ENCODE measurements at places on chromosomes 3 and 15. TPM values are rescaled to one million over a fixed set of nuclear protein-coding genes. Genes with fewer than 3 reads are reported as not detected.
A peak's percentile ranks its signal among the peaks of the same experiment; 100 is the strongest.

Gene FBXL22
- total RNA-seq, result 0.64 TPM

Gene BNC1
- total RNA-seq, result 0.18 TPM

Gene THBS1
- 58.4 TPM for total RNA-seq

Gene FOXB1
- 0.91 TPM for total RNA-seq

Gene RBP2
- not detected for total RNA-seq

DNA sequence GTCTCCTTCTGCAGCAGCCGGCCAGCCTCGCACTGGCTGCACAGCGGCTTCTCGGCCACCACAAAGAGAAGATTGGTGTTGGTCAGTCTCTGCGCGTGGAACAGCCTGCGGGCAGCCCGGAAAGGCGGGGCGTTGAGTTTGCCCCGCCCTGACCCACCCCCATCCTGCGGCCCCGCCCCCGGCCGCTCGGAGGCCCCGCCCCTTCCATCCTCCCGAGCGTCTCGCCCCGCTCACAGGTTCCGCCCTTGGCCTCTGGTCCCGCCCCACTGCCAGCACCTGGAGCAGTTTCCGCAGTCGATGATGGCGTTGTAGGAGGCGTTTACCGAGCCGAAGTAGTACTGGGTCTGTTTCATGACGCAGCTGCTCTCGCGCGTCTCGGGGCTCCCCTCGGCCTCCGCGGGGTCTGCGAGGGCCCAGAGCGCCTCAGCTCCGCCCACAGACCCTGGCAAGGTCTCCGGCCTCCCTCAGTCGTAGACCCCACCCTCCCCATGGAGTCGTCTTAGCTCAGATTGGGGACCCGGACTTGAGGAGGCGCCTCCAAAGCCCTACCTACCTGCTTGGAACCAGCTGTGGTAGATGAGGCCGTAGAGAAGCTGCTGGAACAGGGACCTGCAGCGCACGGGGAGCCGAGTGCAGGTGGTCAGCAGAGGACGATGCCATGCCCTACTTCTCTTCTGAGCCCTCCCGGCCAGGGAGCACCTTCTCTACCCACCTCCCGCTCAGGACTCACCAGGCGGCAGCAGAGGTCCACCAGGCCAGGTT is 5.9 kb upstream of the TMEM115 start:
- DNase-seq, result peak; percentile 42

DNA sequence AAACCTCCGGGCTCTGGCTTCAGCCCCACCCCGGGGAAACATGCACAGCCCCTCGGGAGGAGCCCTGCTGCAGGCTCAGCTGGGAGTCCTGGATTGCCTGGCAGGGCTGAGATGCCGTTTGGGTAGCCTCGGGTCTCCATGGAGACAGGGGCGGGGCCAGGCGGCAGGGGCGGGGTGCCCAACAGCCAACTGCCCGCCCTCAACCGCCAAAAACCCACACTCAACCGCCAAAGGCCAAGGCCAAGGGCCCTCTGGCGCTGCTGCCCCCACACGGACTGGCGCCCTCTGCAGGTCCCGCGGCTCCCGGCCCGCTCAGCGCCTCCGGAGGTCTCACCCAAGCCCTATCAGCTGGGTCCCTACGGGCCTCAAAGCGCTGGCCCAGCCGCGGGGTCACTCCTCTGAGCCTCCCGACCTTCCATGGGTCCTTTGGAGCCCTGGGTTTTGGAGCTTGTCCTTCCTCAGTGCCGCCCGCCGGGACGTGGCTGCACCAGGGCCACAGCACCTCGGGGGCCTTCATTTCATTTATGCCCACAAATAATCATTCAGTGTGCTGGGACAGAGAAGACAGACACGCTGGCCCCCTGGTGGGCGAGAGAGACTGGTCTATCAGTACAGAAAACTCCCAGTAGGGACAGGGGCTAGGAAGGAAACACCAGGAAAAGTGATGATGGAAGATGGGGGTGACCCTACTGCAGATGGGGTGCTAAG is 33.5 kb upstream of the ACAD9 start:
- peak; percentile 91 for DNase-seq

- no peak for DNase-seq
These were observed 58.1 kb downstream of the RSRC1 start for GRCh38 chr3:158167737-158168557.

DNA sequence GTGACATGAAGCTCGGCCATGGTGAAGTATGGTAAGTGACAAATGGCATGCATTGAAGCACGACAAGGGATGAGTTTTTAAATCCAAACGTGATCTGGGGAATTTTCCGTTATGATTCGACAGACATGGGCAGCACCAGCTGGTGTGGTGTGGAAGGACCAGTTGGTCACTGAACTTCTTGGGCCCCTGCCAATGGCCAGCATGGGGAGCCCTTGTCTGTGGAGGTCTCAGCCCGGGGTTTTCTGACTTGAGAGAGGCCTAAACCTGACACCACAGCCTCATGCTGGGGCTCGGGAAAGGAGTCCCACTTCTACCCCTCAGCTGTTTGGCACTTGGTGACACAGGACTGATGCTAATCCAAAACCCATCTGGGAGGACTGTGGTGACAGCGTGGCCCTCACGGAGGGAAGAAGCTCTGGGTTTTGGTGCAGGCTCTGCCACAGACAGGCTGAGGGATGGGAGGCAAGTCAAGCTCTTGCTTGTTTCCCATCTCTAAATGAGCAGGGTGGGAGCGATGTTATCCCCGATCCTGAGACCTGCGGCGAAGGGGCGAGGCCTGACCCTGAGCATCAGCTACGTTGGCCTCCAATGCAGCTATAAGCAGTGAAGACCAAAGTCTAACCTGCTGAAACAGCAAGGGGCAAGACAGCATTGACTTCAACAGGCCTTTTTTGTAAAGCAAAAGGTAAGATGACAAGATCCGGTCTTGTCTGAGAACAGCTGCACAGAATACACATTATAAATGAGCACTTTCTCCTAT is 69.5 kb downstream of the ATP1B3 start:
- peak; percentile 78 for DNase-seq

DNA sequence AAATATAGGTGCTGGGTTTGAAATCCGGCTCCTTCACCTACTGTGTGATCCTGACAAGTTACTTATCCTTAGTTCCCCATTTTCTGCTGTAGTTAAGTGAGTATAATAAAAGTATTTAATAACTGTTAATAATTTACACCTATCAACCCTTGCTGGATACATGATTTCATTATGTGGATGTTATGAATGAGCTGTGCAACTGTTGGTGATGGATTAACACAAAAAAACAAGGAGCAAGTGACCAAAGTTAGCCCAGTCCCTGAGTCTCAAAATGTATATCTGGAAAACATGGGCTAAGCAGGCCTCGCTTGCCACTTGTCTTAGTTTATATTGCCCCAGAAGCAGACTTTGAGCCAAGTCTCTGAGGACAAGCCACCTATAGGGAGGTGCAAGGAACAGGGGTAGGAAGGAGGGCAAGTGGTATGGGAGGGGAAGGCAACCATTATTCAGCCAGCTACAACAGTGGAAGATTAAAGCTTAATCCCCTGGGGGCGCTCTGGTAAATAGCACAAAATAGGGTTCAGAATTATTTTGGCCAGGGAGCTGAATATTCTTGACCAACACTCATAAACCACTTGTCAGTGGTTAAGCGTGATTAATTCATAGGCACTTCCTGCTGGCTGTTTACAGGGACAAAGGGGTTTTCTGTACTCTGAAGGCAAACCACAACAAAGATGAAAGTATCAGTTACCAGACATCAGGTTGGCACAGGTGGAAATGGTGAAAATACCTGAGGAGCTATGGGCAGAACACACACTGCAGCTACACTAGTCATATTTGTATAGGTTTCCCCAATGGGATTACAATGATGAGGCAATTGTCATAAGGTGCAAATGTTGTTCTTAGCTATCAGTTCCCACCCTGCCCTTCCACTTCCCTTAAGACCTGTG is 76.2 kb downstream of the TRIM42 start:
- DNase-seq, result no peak

DNA sequence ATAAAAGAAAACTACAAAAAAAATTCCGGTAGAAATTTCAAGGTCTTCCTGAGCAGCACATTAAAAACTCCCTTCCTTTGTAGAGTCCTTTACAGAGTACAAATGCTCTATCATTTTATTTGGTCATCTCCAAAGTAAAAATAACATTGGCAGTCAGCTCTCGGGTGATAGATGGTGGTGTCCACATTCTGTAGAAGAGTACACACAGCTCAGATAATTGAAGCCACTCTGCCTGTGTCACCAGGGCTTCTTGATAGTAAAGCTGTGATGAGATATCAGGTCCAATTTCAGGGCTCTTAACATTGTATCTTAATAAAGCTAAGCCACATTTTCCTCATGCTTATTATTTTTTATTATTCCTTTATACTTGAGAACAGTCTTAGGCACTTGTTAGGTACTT is 371.6 kb downstream of the TAFA4 start:
- no peak for DNase-seq

- DNase-seq, result no peak
These were observed 8.7 kb downstream of the ADPGK start for GRCh38 chr15:72774696-72775383.

DNA sequence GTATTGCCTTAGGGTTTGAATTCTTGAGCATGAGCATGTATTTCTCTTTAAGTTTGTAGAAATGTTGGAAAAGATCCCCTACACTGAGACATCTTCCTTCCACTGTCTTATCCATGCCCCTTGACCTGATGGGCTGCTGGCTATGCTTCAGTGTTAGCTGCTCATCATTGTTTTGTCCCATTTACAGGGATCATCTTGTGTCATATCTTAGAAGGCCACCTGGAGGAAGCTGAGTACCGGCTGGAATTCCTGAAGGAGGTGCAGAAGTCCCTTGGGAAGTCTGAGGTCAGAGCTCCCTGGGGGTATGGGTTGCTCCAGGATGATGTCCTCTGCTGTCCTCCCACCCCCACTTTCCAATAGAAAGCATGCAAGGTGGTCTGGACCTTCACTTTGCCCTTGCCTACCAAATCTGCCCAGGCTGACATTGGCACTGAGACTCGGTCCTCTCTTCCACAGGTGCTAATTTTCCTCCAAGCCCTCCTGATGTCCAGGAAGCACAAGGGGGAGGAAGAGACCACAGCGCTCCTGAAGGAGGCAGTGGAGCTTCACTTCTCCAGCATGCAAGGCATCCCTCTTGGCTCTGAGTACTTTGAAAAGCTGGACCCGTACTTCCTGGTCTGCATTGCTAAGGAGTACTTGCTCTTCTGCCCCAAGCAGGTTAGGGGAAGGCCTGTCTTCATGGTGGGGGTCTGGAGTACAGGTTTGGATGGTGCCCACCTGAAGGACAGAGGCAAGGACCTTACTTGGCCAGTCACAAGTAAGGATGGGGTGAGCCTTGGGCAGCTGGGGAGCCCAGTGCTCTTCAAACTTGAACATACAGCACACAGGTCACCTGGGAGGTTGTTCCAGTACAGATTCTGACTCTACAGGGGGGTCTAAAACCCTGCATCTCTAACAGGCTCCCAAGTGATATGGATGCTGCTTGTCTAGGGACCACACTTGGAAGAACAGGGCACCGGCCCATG is 17.7 kb downstream of the TTC21A start:
- DNase-seq, result no peak

- no peak for DNase-seq
These were observed 504.4 kb downstream of the FHIT start for GRCh38 chr3:60746695-60747416.

DNA sequence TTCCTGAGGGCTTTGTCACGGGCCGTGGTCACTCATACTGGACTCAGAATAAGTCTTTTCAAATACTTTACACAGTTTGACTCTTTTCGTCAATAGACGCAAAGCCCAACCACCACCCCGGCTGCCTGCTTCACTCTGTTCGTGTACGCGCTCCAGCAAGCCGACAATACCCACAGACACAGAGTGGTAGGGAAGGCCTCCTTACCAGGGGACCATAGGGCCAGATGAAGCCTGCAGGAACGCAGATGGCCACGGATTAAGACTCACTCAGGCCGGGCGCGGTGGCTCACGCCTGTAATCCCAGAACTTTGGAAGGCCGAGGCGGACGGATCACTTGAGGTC is 29.7 kb downstream of the EFCAB12 start:
- DNase-seq, result no peak

DNA sequence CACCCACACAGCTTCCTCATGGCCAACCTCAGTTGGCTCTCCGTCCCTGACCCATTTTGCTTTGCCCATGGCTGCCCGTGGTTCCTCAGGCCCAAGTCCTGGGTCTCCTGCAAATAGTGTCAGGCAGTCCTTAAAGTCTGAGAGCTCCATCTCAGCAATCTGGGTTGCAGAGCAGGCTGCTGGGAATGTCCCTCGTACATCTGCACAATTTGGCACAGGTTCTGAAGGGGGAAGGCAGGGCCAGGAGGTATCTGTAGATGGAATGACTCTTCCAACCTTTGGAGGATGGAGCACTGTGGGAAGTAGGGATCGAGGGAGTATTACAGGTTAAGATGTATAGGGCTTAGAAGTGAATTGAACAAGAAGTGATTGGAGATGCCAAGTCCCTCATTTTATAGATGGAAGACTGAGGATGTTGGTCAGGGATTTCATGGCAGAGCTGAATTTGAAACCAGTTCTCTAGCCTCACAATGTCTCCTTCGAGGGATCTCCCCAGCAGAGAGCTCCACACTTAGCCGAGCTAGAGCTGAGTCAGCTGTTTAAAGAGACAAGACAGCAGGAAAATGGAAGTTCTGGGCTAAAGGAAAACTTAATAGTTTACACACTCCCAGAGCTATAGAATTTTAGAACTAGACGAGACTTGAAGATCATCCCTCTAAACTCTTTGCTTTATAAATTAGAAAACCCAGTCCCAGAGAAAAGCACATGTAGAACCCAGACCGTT is 9.2 kb downstream of the CKMT1A start:
- peak; percentile 28 for DNase-seq

- DNase-seq, result no peak
These were observed 32.1 kb downstream of the ABHD17C start for GRCh38 chr15:80727196-80727595.

GRCh38 chr3:188262488-188262887 is 108.5 kb downstream of the LPP start:
- DNase-seq, result no peak

DNA sequence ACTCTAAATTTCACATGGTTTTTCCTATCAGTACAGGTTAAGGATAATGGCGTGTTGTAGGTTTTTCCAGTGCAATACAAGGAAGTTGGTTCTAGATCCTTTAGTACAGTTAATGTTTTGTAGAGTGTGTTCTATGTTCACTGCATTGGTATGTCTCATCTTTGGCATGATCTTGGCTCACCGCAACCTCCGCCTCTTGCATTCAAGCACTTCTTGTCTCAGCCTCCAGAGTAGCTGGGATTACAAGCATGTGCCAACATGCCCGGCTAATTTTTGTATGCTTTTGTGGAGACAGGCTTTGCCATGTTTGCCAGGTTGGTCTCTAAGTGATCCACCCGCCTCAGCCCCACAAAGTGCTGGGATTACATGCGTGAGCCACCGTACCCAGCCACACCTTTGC is 30.4 kb downstream of the SNRPN start:
- DNase-seq, result no peak
